ENCODE measurements at places on chromosomes 5 and 9.
A peak's percentile ranks its signal among the peaks of the same experiment; 100 is the strongest.

- peak; percentile 80 for DNase-seq
Observed at GRCh38 chr9:95756986-95757385, 118.5 kb upstream of the ERCC6L2 start.

DNA sequence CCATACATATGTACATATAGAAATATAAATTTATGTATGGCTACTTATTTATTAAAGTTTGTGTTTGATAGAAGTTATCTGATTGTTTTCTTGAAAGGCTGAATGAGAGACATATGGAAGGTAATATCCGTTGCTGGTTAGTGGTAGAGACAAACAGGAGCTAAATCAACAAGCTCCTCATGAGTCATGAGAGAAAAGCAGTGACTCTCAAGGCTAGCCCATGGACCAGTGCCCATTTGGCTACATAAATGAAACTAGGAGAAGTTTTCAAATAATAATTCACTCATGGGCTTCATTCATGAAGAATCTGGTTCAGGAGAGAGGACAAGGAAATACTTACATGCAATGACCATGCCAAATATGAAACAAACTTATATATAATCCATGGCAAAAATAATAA is 504.5 kb upstream of the ITGA1 start:
- DNase-seq: peak; percentile 0

DNA sequence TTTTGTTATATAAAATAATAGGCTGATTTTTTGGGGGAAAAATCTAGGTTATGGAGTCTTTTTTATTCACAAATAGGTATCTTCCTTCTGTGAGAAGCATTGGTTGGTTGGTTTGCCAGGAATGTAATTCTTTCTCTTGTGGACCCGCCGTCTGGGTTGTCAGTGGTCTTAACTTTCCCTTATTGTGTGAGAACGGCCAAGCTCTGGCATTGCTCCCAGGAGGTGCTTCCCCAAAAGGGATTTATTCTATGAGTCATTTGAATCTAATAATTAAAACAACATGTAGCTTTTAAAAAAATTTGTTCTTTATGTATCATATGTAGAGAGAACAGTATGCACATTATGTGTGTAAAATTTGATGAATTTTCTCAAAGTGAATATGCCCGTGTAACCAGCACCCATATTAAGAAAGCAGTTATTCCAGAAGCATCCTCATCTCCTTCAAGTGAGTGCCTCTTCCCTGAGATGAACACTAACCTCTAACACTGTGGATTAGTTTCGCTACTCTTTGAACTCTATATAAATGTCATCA is 114.4 kb downstream of the MAST4 start:
- peak; percentile 88 for DNase-seq

GRCh38 chr9:137314561-137315560 is 12.8 kb upstream of the NRARP start:
- DNase-seq: no peak

DNA sequence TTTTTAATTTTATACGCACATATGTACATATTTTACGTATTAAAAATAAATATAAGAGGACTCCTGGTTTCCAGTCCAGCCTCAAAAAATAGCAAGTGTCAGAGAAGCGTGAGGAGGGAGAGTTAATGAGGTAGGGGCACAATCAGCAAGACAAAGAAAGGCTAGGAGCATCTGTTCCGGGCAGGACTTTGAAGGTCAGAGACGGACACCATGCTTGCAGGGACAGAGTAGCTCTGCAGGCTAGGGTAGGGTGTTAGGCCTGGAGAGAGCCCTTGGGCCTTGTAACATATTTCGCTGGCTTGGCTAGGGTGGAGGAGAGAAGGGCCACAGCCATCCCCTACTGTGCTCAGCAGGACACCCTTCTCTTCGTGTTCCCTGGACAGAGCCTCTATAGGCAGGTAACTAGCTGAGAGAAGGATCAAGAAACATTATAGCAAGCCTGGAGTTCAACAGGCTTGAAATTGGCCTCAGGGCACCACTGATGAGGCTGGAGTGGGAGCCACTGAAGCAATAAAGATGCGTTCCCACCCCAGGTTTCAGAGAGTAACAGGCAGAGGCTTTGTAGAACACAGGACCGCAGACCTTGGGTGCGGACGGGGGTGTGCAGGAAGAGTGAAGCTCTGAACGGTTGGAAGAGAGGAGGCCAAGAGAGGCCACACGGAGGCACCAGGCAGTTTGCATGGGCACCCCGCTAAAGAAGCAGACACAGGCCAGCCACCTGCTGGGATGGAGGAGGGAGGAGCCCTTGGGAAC is 9.7 kb upstream of the IPPK start:
- DNase-seq: no peak

GRCh38 chr5:157446412-157446935 is 13.5 kb upstream of the NIPAL4 start:
- DNase-seq: no peak

GRCh38 chr9:90645721-90646120 is 3.1 kb upstream of the DIRAS2 start:
- DNase-seq: no peak

GRCh38 chr9:73173557-73174329 is 22.1 kb downstream of the ANXA1 start:
- no peak for DNase-seq

- DNase-seq: no peak
Observed at GRCh38 chr9:5893591-5894236, 3.0 kb downstream of the MLANA start.

DNA sequence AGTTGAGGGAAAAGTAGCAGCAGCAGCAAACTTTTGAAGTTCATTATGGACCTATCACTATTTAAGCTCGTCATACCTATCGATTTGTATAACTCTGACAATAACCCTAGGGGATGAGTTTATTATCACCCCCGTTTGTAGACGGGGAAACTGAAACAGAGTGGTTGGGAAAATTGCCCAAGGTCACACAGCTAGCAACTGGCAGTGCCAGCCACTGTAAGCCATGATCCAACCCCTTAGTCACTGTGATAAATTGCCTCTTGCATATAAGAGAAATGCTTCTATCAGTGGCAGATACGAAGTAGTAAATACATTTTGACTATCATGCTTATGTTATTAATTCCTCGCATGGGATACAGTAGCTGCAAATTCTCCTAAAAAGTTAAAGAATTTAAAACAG is 73.3 kb upstream of the ATP10B start:
- DNase-seq: no peak

- no peak for DNase-seq
Observed at GRCh38 chr9:114899461-114899860, 30.9 kb downstream of the TNFSF8 start.

DNA sequence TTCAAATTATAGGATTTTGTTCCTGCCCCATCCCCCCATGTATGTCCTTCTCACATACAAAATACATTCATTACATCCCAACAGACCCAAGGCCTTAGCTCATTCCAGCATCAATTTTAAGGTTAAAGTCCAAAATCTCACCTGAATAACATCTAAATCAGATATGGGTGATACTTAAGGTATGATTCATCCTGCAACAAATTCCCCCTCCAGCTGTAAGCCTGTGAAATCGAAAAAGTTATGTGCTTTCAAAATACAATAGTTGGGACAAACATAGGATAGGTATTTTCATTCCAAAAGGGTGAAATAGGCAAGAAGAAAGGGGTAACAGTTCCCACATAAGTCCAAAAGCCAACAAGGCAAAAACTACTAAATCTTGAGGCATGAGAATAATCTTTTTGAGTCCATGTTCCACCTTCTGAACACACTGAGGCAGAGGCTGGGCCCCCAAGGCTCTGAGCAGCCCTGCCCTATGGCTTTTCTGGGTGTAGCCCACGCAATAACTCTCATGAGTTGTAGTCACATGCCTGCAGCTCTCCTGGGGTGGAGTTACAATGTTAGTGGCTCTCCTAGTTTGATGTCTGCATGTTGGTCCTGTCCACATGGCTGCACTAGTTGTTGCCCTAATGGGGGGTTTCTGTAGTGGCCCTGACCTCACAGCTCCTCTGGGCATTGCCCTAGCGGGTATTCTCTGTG is 243.9 kb upstream of the SMARCA2 start:
- DNase-seq: no peak

DNA sequence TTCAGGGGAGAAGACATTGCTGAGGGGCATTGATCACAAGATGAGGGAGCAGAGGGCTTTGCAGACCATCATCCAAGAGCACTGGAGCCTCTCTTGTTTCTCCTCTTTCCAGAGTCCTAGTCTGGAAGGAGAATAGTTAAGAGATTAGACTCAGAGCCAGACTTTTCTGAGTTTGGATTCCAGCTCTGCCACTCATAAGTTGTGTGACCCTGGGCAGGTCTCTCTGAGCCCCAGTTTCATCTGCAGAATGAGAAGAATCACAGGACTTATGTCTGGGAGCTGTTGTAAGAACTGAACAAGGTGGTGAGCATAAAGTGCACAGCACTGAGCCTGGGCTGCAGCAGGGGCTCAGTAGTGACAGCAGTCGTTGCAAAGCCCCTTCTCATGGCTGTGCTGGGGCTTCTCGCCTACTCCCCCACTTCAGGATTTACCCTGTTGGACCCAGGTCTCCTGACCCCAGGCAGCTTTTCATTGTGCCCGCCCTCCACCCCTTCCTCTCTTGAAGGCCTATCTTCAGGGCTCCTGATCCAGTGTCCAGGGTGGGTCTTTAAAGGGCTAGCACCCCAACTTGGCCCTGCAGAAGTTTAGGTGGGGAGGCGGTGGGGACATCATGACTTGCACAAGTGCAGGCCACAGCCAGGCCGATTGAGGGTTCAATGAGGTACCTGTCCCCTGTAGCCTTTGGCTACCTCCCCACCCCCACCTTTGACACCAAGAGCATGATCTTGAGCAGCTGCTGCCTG is 1.5 kb downstream of the SYNPO start:
- no peak for DNase-seq

DNA sequence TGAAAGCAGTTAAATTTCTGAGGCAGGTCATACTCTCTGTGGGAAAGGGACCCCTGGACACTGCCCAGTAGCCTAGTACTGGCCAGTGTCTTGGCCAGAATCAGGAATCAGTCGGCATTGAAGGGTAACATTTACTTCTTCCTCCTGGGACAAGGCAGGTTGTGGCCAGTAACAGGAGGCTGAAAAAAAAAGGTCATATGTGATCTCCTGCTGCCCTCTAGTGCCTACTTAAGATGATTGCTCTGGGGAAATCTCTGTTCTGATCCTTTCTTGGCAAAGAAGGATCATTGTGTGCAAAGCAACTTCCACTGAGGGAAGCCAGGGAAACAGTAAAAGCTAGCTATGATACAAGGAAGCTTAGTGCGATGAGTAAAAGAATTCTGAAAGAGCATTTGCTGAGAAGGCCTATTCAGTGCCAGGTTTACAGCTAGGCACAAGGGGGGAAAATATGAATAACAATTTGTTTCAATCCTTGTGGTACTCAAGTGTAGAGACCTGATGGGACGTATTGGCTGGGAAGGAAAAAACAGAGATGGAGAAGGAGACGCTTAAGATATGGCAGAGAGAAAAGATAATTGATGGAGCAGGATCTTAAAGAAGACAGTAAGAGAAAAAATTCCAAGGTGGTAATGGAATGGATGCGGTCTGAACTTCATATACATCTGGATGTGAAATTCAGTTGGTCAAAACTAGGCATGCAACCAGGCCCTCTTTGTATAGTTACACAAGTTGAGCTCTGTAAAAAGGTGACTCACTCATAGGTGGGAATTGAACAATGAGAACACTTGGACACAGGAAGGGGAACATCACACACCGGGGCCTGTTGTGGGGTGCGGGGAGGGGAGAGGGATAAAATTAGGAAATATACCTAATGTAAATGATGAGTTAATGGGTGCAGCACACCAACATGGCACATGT is 25.8 kb upstream of the TRIM32 start:
- DNase-seq: peak; percentile 70

- no peak for DNase-seq
Observed at GRCh38 chr5:38297830-38298608, 39.7 kb downstream of the EGFLAM start.

DNA sequence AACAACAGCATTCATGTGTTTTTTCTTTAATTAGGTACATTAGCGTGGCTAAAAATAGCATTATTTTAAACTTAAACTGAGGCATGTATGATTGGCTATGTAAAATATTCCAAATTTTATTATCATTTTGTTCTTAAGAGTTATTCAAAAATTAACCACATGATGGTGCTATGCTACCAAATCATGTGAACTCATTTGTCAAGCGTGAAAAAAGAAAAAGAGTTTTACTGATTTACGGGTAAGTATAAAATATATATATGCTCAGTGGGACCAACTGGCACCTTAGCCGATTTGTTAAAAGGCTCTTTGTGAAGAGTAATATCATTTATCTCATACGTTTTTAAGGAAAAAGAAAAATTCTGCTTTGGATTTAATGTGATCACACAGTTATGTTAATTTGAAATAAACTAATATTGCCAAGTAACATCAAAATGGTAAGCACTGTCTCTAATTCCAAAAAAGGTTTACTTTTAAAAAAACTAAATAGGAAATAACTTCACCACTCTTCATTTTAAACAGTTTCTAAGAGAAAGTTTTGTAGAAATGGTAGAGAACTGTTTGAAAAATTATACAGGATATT is 1042.3 kb downstream of the CDH12 start:
- peak; percentile 22 for DNase-seq
